ENCODE measurements at places on chromosomes 2 and 18.

- DNase-seq, result no peak
These were observed 256.4 kb downstream of the BCL2 start for GRCh38 chr18:63063171-63063570.

GRCh38 chr2:211836409-211836808 lies 702.2 kb downstream of the ERBB4 start:
- DNase-seq, result no peak

GRCh38 chr18:22827216-22827615 lies 105.9 kb upstream of the RBBP8 start:
- no peak for DNase-seq

DNA sequence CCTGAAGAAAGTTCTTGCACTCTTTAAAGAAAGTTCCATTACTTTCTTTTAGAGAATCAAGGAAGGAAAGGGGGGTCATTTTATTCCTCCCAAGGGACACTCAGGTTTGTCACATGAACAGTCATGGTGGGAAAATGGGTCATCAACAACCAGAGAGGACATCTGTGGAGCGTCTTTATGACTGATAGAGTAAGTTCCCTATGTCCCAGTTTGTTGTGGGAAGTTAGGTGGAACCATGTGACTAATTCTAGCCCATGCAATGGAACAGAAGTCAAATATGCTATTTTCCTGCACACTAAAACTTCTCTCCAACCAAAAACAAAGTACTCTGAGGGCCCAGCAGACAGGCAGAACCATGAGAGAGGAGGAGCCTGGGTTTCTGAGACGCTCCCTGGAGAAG lies 165.6 kb upstream of the SERTAD2 start:
- no peak for DNase-seq

DNA sequence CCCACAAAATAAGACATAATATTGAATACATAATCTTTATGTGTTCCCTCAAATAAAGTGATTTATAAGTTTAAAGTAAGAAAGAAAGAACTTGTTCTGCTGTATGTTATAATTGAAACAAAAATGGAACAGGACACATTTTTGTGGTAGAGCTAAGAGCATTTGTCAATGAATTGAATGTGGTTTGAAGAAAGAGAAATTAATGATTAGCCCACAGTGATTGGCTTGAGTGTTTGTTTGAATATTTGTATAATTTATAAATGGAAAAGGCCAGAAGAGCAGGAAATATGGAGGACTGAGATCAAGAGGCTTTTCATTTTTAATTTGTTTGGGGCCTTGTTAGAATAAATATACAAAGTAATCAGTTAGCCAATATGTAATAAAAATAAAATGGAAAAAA lies 395.1 kb upstream of the CDH19 start:
- no peak for DNase-seq

DNA sequence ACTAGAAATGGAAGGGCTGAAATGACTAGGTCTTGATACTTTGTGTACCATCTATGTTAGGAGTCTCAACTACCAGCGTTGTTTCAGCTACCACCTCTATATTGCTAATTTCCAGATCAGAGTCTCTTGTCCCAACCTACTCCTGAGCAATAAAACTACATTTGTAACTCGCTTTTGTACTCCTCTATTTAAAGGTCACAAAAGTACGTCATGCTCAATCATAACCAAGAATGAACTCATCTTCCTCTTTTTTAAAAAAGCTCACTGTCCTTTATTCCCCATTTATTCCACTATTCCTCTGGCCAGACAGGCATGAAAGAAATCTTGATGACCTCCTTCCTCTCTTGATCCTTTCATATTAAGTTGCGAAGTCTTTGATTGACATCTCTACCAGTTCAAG lies 11.2 kb upstream of the MATN3 start:
- DNase-seq, result no peak

- DNase-seq, result no peak
These were observed 123.3 kb upstream of the NYAP2 start for GRCh38 chr2:225276207-225276606.

DNA sequence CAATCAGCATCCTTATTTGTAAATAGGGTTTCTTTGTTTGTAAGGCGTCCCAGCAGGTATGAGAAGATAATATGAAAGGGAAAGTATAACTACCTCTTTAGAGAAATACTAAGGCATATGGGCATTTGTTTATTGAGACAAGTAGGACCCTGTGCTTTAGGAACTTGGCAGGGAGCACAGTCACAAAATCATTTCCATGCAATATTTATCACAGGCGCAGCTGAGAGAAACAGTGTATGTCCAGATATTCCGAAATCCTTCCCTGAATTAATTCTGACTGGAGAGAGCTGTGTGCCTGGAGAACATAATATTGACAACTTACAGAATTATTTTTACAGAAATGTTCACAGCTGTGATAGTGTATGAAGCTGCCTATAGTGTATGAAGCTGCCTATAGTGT lies 416.7 kb downstream of the THSD7B start:
- no peak for DNase-seq

- DNase-seq, result no peak
These were observed 315.8 kb upstream of the PIK3C3 start for GRCh38 chr18:41639218-41639617.

DNA sequence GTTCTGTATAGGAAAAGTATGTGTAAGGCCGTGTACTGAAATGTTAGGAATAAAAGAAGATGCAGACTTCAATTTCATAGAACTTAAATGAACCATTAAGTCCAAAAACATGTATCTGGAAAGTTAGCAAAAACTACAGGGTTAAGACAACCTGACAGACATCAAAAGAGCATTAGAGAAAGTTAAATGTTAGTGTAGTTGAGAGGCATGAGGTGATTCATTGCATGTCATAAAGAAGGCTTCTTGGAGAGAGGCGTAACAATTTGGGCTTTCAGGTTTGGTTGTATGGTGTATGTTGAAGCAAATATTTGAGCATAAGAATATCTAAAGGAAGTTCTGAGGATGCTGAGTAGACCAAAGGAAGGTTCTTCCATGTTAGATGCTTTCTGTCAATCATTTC lies 6.3 kb downstream of the EPC2 start:
- no peak for DNase-seq

DNA sequence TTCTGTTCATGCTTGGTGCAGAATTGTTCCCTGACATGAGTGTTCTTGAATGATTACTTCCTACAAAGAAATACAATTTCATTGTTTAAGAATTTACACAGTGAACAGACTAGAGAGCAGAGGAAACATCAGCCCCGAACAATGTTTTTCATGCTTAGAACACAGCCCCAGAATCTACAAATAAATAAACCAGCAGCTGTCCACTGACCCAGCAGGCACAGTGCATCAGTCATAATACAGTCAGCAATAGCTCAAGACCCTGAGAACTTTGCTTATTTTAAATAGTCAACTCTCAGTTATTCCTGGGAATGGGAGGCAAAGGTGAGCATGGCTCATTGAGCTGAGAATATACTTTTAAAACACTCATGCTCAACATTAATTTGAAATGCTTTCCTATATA lies 38.4 kb downstream of the XIRP2 start:
- DNase-seq, result no peak

DNA sequence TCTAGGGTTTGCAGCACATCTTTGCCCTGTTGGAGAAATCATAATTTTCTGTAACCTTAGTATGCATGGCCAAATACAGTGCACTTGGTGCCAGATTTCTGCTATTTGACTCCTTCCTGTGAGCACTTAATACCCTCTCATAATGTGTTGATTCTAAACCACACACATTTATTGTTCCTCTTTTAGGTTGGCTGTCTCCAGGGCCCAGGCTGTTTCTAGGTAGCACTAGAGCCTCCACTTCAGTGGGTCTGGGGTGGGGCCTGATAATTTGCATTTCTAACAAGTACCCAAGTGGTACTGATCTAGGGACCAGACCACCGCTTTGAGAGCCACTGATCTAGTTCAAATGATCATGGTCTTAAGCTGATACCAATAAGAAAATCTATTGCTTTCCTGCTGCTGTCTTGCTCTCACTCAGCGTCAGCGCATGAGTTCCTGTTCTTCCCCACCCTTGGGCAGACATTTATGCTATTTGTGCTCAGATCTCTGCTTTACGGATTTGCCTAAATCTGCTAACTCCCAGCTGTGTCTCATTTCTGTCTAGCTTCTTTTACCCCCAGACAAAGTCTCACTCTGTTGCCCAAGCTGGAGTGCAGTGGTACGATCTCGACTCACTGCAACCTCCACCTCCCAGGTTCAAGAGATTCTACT lies 7.4 kb downstream of the PTRHD1 start:
- DNase-seq, result no peak
